Stimulated activated CD4-positive, alpha-beta T cell treated with anti-CD3 and anti-CD28 coated beads, Interleukin-1b, Interleukin-23, amount 100 ng/mL, for 1 hour (primary cell): ENCODE measurements at places on chromosomes 7 and 10.

- no peak for DNase-seq
Observed at GRCh38 chr7:137579913-137580640, 236.5 kb upstream of the PTN start.

- no peak for DNase-seq
Observed at GRCh38 chr7:112547916-112548315, 67.1 kb downstream of the LSMEM1 start.

DNA sequence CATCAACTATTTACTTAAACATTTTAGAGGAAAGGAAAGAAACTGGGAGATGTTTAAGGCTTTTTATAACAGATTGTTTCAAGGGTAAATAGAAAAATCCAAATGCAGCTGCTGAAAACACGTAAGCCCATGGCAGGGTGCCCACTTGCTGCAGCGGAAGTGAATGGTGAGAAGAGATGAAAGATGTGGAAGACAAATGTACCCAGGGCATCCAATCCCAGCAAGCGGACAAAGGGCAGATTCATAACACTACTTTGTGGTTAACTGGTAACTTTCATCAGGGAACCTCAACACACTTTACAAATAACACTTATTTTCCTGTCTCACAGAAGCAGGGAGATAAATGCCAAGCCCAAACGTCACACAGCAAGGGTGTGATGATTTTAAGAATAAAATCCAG is 358.4 kb downstream of the KCNMA1 start:
- no peak for DNase-seq

- no peak for DNase-seq
Observed at GRCh38 chr7:150451833-150452461, 1.5 kb downstream of the GIMAP8 start.

DNA sequence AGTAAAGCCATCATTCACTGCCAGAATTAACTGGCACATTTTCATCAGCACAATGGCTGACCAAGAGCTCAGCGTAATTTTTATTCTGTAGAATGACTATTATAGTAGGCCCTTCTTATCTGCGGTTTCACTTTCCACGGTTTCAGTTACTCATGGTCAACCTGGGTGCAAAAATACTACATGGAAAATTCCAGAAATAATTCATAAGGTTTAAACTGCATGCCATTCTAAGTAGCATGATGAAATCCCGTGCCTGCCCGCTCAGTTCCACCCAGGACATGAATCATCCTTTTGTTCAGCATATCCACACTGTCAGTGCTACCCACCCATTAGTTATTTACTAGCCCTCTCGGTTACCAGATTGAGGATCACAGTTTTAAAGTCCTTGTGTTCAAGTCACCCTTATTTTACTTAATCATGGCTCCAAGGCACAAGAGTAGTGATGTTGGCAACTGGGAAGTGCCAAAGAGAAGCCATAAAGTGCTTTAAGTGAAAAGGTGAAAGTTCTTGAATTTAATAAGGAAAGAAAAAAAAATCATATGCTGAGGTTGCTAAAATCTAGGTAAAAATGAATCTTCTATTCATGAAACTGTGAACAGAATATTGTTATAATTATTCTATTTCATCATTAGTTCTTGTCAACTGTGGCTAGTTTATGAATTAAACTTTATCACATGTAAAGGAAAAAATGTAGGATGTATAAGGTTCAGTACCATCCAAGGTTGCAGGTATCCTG is 204.9 kb downstream of the DOCK4 start:
- DNase-seq = no peak
